ENCODE measurements at places on chromosomes 13 and 19.

DNA sequence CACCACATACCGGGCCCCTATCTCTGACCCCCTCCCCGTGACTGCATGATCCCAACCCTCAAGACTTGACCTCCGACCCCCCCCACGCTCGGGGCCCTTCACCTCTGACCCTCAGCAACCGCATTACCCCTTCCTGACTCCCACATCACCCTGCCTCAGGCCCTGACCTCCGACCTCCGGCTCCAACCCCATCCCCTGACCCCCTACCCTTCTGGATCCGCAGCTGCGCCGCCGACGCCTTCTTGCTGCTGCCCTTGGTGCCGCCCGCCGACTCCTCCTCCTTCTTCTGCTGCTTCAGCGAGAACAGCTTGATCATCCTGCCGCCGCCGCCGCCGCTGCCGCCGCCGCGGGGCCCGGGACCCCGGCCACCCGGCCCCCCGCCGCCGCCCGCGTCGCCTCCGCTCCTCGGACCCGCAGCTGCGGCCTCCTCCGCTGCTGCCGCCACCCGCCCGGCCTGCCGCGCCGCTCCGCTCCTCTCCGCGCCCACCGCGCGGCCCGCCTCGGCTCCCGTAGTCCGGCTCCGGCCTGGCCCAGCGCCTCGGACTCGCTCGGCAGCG, at the start of gene UBE2M:
Gene UBE2M (minus strand): TSS at position 546 of the 557 bp plus-strand sequence. CDS start 230 bp downstream, at position 316.
- no peak for DNase-seq

GRCh38 chr13:99572921-99573320, 71.6 kb downstream of the TM9SF2 start:
- no peak for DNase-seq

GRCh38 chr13:33090755-33091414, 74.7 kb downstream of the KL start:
- DNase-seq, result no peak

DNA sequence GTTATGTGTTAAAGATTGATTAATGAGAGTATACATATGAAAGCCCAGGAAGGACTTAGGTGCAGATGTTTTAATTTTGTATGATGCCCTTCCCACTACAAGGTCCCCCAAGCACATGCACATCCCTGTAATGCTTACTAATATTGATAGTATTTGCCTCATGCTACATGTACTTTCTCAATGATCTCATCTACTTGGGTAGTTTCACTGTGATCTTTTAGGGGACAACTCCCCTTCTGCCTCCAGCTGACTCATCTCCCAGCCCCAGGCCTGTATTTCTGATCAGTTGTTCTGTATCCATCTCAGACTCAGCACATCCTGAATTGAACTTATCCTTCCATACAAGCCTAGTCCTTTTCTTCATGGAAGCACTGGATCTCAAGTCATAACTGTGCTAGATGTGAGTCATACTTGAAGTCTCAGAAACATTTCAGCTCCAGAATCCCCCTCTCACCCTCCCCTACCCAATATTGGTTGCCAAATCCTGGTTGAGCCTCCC, 49.4 kb upstream of the INTS6 start:
- no peak for DNase-seq

DNA sequence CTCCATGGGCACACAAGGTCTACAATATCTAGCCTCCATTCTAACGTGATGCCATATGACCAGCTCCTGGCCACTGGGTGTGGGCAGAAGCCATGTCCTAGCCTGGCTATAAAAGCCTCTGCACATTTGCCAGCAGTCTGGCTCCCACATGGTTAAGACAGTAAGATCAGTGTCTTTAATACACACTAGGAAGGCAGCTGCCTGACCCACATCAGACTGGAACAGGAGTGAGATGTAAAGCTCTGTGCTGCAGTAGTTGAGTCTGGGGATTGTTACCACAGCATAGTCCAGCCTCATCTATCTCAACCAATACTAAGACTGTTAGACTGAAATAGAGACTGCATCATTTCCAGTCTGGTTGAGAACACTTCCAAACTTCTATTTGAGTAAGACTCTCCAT, 533.1 kb downstream of the IRS2 start:
- no peak for DNase-seq

- no peak for DNase-seq
Measured at GRCh38 chr13:44132710-44133109, 240.9 kb upstream of the SERP2 start.

GRCh38 chr13:34247596-34247995, 429.6 kb downstream of the RFC3 start:
- DNase-seq, result no peak

GRCh38 chr19:14393329-14393728, 12.1 kb downstream of the ADGRE5 start:
- no peak for DNase-seq

GRCh38 chr19:58330458-58330857, 3.7 kb downstream of the ZSCAN22 start:
- no peak for DNase-seq

DNA sequence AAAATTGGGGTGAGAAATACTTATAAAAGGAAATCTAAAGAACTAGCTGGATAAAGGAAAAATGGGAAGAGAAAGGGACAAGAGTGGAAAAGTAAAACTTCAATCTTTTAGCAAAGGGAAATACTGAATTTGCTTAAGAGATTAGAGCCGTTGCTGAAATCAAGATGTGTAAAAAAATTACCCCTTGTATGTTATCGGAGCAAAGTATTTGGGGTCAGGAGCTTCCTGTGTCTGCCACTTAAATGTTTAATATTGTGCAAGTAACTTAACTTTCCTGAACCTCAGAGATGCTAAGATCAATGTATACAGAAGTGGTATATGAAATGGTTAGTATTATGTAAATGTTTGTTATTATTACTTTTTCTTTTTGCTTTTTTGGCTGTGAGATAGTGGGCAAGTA, 51.6 kb downstream of the NDFIP2 start:
- no peak for DNase-seq

GRCh38 chr13:48126944-48127830, 32.3 kb upstream of the MED4 start:
- DNase-seq, result peak; percentile 14

GRCh38 chr13:91540158-91540736, 141.8 kb downstream of the GPC5 start:
- no peak for DNase-seq

DNA sequence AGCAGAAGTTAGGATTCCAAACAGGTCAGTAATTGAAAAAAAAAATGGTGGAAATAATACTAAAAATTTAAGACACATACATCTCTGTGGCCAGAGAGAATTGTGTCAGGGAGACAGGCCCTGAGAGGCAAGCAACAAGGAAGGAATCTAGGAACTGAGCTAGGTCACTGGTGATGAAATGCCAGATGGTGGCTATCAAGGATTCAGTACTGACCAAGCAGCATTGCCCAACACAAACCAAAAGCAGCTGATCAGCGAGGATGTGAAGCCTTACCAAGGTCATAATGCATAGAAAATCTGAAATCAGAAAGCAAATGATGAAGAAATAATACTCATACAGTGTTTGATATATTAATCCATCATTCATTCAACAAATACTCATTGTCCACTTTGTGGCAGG, 905.0 kb downstream of the GPC5 start:
- DNase-seq, result no peak

GRCh38 chr19:19300613-19301012, 19.7 kb downstream of the SUGP1 start:
- DNase-seq, result no peak

DNA sequence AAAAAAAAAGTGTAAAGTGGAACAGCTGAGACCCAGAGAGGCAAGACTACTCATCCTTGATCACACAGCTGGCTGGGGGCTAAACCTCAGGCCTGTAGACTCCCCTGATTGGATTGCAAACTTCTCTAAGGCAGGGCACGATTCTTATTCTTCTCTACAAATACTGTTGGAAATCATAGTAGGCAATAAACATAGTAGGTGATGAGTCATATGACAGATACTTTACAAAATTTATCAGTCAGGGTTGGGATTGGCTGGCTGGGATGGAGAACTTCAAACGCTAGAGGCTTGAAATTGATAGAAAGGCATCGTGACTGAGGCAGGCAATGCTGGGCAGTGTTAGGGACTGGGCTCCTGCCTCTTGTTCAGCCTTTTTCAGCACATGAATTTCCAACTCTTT, 5.9 kb upstream of the MATK start:
- no peak for DNase-seq

DNA sequence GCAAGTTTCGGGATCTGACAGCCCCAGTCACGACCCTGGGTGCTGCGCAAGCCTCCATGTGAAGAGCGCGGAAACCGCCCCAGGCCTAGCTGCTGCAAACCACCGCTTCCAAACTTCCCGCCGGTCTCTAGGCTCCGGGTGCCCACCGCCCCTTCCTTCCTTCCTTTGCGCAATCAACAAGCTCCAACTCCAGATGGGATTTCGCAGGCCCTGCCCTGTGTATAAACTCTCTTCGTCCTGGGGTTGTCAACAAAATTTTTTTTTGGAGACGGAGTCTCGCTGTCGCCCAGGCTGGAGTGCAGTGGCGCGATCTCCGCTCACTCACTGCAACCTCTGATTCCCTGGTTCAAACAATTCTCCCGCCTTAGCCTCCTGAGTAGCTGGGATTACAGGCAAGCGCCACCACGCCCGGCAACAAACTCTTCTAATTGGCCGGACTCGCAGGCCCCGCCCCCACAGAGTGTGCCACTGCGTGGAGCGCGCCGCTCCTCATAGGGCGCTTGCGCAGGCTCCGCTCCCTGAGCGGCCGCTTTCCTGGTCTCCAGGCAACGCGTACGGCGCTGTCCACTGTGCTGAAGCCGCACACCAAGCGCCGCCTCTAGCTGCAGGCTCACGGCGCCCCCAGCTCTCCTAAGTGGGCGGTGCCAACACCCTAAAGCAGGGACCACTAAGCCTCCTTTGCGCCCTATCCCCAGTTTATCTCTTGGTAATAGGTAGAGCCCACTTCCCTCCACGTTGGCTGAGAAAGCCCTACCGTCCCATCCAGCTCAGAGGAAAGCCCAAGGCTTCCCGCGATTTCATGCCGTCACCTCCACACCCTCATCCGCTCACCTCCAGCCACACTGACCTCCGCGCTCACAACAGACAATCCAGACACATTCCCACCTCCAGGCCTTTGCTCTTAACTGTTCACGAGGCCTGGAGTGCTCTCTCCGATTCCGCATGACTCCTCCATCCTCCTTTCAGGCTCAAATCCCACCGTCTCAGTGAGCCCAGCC, 5.5 kb upstream of the QTRT1 start:
- DNase-seq, result peak; percentile 69

- DNase-seq, result no peak
Measured at GRCh38 chr19:543910-544608, at the start of gene GZMM. TSS of gene GZMM (plus strand) at chr19:544053. CDS start at chr19:544072, 19 bp downstream.

- no peak for DNase-seq
Measured at GRCh38 chr13:30529085-30529834, 63.5 kb upstream of the HMGB1 start.

GRCh38 chr13:60111691-60112090, 52.0 kb downstream of the DIAPH3 start:
- no peak for DNase-seq

DNA sequence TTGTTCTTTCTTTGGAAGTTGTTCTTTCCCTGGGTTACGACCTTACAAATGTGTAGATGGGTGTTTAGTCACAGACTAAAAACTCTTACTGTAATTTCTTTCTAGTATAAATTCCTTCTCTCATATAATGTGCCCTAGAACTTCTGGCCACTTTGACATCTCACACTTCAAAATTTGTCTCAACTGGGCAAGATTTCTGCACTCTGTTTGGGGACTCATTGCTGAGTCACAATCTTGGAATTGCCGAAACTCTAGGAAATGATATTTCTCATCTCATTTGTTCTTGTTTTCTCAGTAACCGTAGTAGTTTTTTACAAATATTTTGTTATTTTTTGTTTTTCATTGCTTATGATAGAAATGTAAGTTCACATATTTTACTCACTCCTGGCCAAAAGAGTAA, 2523.2 kb upstream of the PCDH20 start:
- peak; percentile 1 for DNase-seq

- no peak for DNase-seq
Measured at GRCh38 chr13:28679628-28680027, 20.7 kb downstream of the POMP start.

DNA sequence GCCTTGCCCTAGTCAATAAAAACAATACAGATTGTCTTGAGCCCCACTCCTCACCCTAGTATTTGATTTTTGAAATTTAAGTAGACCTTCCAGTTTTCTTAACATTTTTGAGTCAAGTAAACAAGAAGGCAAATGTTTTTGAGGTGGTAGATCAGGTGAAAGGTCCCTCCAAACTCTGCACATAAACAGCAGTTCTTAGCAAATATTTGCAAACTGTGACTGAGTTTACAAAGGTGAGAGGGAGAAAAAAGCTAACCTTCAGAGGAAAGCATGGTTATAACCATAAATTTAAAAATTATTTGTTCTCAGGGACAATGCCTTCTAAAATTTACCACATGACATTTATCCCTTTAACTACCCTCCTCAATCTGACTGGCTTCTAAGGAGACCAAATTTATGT, 84.6 kb upstream of the PCDH17 start:
- DNase-seq, result no peak

GRCh38 chr13:110092831-110093247, 214.1 kb downstream of the COL4A1 start:
- no peak for DNase-seq

- DNase-seq, result no peak
Measured at GRCh38 chr13:27619728-27620376, 477 bp downstream of the LNX2 start.

DNA sequence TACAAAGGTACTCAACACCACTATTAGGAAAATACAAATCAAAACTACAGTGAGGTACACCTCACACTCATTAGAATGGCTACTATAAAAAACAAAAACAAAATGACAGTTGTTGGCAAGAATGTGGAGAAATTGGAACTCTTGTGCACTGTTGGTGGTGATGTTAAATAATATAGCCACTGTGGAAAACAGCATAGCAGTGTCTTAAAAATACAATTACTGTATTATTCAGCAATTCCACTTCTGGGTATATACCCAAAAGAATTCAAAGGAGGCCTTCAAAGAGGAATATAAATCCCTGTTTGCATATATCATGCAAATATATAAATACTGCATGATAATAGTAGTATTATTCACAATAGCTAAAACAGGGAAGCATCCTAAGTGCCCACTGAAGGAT, 66.8 kb downstream of the CDK8 start:
- DNase-seq, result no peak
